Transverse colon (tissue), 4 donors: ENCODE measurements at places on chromosomes 4 and X. TPM values are rescaled to one million over a fixed set of nuclear protein-coding genes. Genes with fewer than 3 reads are reported as not detected.

The PPP4R3C gene
- not detected for total RNA-seq

- DNase-seq: no peak
These were observed 71.7 kb downstream of the SLC2A9 start for GRCh38 chr4:9949573-9949972.

GRCh38 chr4:133624744-133625143, 475.6 kb downstream of the PCDH10 start:
- no peak for DNase-seq

The MAGEE2 gene
- not detected for total RNA-seq

- DNase-seq: no peak
These were observed 191.7 kb downstream of the PRDM5 start for GRCh38 chr4:120730777-120731320.
